ENCODE measurements at places on chromosomes 7 and 10.

DNA sequence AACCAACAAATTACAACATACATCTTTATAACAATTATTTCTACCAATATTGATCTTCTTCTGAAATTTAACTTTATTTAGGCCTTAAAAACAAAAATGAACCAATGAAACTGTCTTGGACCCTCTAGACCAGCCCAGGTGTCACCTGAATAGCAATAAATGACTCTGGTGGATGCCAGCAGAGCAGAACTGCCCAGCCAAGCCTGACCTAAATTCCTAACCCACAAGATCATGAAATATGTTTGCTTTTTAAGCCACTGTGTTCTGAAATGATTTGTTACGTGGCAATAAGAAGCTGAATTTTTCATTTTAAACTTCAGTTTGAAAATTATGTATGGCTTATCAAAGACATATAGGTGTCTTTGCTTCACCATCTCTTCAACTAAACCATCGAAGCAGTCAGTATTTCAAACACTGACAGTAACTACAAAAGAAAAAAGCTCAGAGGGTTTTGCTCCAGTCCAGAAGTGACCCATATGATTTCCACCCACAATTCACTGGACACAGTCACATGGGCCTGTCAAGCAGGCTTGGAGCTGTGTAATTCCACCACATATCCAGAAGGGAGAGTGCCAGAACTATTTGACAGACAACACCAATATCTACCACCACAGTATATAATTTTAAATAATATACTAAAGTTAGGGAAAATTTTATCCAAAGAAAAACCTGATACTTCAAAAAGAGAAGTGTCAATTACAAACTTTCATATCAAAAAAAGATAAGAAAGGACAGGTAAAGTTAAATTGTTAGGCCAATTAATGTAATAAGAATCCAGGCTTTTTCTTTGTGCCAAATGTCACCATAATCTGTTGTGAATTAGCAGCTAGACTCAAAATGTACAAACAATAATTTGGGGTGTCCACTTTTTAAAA, 94.5 kb downstream of the KMT2C start:
- no peak for DNase-seq

GRCh38 chr10:66183028-66183427, 742.8 kb upstream of the LRRTM3 start:
- DNase-seq = no peak

GRCh38 chr10:78727728-78728127, 341.0 kb upstream of the ZMIZ1 start:
- DNase-seq = no peak

- DNase-seq = no peak
Measured at GRCh38 chr7:134724606-134725005, 54.8 kb upstream of the CALD1 start.

DNA sequence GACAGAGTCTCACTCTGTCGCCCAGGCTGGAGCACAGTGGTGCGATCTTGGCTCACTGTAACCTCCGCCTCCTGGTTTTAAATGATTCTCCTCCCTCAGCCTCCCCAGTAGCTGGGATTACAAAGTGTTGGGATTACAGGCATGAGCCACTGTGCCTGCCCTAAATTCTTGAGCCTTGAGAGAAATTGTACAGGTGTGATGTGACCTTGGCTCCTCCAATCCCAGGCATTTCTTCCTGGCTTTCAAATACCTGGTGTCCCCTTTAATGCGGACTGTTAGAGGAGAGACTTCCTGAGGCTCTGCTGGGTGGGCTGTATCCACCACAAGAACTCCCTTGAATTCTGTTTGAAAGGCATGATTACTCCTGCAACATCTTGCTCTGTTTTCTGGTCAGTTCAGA, 15.0 kb downstream of the MORN4 start:
- no peak for DNase-seq

GRCh38 chr10:44477046-44477425, 92.1 kb upstream of the CXCL12 start:
- no peak for DNase-seq

DNA sequence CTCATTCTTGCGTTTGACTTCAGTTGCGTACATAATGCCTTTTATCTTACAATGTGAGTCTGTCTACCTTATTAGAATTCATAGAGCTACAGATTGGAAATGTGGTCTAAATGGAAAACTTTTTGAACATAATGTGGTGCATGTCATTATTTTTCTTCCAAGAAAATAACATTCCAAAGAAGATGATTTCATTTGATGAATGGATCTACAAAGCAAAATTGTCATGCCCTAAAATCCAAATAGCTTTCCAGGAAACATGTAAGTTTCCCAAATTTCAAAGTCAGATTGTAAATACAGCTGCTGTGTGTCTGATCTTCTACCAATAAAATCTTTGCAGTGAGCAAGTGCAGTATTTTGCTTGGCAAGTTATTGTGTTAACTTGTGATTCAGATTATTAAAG, 101.8 kb upstream of the FZD8 start:
- DNase-seq = no peak

- no peak for DNase-seq
Measured at GRCh38 chr10:28800144-28800543, 122.8 kb downstream of the BAMBI start.

DNA sequence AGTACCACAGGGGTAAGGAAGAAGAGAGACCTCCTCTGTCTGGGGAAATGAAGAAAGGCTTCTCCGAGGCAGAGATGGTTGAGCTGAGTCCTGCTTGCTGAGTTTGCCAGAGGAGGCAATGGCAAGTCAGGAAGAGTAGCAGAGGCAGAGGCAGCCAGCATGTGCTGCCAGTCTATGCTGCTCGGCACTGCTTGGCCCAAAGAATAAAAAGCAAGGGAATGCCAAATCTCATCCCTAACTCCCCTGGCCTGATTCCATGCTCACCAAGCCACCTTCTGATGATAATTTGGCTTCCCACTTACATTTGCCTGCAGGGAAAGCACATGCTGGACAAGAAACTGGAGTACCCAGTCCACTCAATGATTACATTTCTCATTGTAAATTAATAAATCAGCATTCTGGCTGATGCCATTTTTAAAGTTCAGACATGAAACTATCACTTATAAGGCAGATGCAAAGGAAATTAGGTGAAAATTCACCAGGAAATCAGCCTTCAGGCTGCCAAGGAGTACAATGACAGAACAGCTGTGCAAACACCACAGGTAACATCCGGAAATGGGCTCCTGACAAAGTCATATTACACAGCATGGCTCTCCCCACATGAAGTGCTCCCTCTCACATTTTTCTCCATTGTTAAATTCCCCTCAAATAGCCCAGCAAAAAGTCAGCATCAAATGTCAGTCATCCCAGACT, 245.9 kb downstream of the MTERF1 start:
- no peak for DNase-seq

DNA sequence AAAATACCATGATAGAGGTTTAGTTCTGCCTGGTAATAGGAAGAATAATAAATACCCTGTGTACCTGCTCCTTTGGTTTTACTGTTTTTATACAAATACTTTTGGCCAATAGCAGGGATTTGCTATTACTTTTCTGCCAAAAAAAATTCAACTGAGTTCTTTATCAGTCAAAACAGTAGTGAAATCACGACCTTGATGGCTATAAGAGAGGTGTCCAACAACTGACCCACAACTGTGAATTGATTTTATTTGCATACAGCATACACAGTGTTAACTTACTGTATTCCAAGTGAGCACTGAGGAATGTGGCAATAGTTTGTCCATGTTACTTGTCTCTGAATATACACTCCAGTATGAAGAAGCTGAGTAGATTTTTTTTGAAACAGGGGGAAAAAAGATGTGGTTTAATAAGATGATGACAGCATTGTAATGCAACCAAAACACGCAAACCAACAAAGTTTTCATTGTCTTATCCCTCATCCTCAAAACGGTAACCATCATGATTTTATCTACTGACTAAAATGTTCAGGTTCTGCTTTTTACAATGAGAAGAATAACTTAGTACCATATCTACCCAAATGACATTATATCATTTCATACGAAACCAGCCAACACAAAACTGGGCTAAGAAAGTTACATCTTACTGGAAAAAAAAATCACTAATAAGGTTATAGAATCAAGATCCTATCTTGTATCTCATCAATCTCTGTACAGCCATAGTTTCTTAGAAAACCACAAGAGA, 63.3 kb downstream of the GSAP start:
- no peak for DNase-seq

GRCh38 chr7:18128846-18129245, 101.2 kb upstream of the PRPS1L1 start:
- no peak for DNase-seq

DNA sequence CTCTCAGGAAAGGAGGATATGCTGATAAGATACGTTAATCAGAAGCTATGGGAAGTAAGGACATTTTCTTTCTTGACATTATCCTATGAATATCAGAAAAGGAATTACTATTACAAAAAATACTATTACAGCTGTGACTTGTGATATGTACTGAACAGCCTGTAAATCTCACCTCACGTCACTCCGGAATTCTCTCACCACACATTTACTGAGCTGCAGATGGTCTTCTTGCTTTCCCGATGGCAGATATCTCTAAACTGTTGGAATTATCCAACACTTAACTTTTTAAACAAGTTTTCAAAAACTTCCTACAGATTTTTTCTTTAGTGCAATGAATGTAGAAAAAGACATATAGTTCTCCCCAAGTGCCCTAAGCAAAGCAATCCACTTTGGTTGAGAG, 313.4 kb downstream of the GPR37 start:
- DNase-seq = no peak

- no peak for DNase-seq
Measured at GRCh38 chr7:136163340-136163801, 186.2 kb upstream of the MTPN start.

DNA sequence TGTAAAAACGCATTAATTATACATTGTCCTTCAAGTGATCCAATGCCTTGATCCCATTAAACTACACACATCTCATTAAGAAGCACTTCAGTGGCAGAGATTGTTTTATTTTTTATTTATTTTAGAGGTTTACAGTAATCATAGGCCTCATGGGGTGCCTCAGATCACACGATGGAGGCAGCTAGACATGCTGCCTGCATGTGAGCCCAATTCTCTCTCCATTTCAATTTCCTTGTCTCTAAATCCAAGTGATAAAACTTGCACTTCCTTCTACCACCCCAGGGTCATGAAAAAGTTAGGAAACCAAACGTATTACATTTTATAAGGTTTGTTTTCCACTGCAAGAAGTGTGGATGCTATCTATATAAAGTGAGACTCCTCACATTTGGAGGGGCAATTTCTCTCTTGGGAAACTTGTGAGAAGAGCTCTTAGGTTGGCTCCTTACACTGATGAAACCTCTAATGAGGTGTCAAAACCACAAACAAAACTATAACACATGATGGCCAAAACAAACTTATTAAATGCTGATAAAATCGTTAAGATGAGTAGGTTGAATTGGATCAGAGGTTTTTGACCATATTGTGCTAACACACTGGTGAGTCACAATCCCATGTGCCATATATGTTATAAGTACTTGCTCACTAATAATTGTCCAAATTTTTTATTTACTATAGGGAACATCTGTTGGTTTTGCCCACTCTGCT, 22.3 kb upstream of the XPNPEP1 start:
- no peak for DNase-seq

GRCh38 chr10:106226142-106226541, 938.4 kb downstream of the SORCS1 start:
- DNase-seq = no peak

DNA sequence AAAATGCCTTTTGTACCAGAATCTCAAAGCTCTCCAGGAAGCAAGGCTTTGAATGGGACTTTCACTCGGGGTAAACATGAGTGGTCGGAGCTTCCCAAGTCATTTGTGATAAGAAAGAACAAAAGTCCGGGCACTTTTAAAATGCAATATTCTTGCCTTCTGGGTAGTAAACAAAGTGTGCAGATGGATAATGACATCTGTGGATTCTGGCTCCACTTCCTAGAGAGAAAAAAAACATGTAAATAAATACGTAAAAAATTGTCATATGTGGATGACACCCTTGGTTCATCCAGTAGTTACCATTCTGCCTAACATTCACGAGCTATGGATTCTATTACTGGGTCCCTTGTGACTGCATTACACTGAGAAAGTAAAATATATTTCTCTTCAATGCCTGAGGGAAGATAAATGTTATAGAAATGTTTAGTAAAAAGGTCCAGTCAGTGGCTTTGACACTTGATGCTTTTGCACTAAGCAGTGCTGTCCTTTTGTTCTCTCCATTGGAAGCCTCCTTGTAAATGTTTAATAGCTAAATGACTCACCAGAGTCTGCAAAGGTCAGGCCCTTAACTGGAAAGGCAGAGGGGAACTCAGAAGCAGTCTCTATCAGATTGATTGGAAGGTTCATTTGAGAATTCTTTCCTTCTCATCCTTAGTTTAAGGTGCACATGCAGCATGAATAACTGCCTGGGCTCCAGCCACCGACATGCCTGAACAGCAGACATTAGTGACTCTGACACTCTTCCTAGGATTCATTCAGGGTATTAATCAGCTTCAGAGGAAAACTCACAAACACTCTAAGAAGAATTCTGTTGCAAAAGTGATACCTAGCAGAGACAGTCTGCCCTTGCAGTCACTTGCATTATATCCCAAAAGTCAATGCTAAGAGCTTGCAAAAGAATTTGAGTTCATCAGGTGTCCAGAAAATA, 11.7 kb upstream of the EDRF1 start:
- DNase-seq = no peak

GRCh38 chr10:74677951-74678350, 148.4 kb upstream of the KAT6B start:
- no peak for DNase-seq

GRCh38 chr10:109861081-109861480, 62.2 kb downstream of the XPNPEP1 start:
- no peak for DNase-seq

- DNase-seq = no peak
Measured at GRCh38 chr10:30788307-30788706, 158.8 kb upstream of the LYZL2 start.

GRCh38 chr10:103585011-103585405, 91.5 kb downstream of the NEURL1 start:
- no peak for DNase-seq

DNA sequence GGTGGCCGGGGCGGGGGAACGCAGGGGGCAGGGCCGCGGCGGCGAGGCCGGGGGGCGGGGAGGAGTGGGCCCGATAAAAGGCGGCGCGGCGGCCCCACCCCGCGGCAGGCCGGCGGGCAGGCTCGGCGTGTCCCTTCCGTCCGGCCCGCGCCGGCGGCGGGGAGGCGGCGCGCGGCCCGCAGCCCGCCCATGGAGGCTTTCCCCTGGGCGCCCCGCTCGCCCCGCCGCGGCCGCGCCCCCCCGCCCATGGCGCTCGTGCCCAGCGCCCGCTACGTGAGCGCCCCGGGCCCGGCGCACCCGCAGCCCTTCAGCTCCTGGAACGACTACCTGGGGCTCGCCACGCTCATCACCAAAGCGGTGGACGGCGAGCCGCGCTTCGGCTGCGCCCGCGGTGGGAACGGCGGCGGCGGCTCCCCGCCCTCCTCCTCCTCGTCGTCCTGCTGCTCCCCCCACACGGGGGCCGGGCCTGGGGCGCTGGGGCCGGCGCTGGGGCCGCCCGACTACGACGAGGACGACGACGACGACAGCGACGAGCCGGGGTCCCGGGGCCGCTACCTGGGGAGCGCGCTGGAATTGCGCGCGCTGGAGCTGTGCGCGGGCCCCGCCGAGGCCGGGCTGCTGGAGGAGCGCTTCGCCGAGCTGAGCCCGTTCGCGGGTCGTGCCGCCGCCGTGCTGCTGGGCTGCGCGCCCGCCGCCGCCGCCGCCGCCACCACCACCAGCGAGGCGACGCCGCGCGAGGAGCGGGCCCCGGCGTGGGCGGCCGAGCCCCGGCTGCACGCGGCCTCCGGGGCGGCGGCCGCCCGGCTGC, at the start of gene NANOS1:
NANOS1 (plus strand) TSS at position 102 of the 808 bp plus-strand sequence; CDS start at position 190, 88 bp downstream.
- DNase-seq = no peak

- DNase-seq = no peak
Measured at GRCh38 chr7:11625669-11626068, 206.3 kb downstream of the THSD7A start.
